ENCODE measurements at places on chromosomes 7 and 10.

GRCh38 chr10:102382871-102383270 lies 12.6 kb upstream of the NFKB2 start:
- H3K4me3 ChIP-seq: no peak overlapping the region
- peaks cover 10% of the 10 kb centered on the region for H3K4me1 ChIP-seq
- no peaks in the 10 kb centered on the region for H3K27me3 ChIP-seq
- DNase-seq: no peak

DNA sequence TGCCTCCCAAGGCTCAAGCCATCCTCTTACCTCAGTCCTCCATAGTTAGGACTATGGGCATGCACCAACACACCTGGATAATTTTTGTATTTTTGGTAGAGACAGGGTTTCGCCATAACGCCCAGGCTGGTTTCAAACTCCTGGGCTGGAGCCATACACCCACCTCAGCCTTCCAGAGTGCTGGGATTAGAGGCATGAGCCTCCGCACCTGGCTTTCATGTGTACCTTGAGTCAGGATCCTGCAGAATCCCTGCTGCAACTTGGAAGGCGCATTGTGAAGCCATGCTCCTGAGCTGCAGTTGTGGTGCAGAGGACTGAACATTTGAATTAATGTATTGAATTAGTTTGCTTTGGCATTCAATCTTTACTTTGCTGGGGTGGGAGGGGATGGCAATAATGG lies 29.4 kb upstream of the NMT2 start:
- H3K36me3 ChIP-seq: no peaks in the 10 kb centered on the region
- H3K4me3 ChIP-seq: no peak overlapping the region

DNA sequence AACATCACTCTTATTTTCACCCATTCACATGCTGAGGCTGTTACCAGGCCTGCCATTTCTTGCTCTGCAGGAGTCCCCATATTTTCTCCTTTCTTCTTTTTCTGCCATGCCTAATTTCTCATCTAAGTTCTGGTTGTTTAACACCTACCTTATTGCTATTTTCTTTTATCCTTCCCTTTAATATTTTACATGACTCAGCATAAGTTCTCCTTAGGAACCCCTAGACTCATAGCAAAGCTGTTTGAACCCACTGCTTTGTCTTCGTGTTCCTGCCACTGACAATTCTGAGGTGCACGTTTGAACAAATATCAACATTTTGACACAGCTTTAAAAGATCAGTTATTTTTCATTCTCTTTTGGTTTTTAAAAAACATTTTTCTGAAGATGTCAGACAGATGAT lies 98.2 kb downstream of the KIF20B start:
- no peaks in the 10 kb centered on the region for H3K36me3 ChIP-seq
- no peak overlapping the region for H3K4me3 ChIP-seq
- H3K27ac ChIP-seq: no peak overlapping the region
- no peak for DNase-seq

GRCh38 chr7:100895956-100896731 lies 456 bp upstream of the ACHE start:
- no peak overlapping the region for H3K27ac ChIP-seq
- no peak for DNase-seq

- no peak overlapping the region for H3K27ac ChIP-seq
- DNase-seq: no peak
- no peak overlapping the region for H3K4me3 ChIP-seq
- no peaks in the 10 kb centered on the region for H3K27me3 ChIP-seq
- H3K36me3 ChIP-seq: no peaks in the 10 kb centered on the region
- no peaks in the 10 kb centered on the region for H3K4me1 ChIP-seq
Measured at GRCh38 chr7:29463504-29464158, 100.0 kb upstream of the PRR15 start.

DNA sequence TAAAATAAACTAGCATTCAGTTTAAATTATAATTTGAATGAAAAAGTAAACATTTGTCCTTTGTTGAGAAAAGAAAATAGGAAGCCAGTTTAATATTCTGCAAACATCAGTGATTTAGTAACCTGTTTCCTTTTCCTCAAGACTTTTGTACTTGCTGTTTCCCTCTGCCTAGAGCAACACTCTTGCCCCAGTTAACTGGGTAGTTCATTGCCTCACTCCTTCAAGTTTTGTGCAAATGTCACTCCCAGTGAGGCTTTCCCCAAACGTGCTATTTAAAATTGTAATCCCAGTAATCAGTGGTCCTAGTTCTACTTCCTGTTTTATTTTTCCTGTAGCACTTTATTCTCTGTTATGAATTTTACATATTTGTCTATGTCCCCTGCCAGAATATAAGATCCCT lies 23.8 kb downstream of the DLD start:
- no peaks in the 10 kb centered on the region for H3K27me3 ChIP-seq
- H3K27ac ChIP-seq: no peak overlapping the region
- DNase-seq: no peak

- no peak overlapping the region for H3K4me3 ChIP-seq
- no peak for DNase-seq
- H3K27ac ChIP-seq: no peak overlapping the region
- no peaks in the 10 kb centered on the region for H3K27me3 ChIP-seq
- no peaks in the 10 kb centered on the region for H3K36me3 ChIP-seq
Measured at GRCh38 chr7:29296421-29296820, 101.8 kb downstream of the CHN2 start.

DNA sequence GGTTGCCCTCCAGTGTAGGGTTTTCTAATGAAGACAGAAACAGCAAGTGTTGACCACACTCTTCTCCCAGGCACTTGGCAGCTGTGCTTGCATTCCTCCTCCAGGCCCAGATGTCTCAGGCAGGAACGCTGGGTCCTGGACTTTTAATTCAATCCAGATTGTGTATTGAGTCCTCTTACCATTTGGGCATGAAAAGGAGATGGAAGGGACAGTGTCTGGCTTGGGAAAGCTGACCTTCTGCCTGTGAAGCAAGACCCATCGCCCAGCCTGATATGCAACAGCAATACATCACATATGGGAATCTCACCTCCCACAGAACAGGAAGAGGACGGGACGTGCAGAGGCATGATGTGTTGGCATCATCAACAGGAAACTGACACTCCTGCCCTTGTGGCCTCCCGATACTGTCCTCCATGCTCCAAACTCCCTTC lies 174.4 kb upstream of the LYZL2 start:
- H3K27ac ChIP-seq: no peak overlapping the region
- no peaks in the 10 kb centered on the region for H3K4me1 ChIP-seq
- peak; percentile 77 for DNase-seq

DNA sequence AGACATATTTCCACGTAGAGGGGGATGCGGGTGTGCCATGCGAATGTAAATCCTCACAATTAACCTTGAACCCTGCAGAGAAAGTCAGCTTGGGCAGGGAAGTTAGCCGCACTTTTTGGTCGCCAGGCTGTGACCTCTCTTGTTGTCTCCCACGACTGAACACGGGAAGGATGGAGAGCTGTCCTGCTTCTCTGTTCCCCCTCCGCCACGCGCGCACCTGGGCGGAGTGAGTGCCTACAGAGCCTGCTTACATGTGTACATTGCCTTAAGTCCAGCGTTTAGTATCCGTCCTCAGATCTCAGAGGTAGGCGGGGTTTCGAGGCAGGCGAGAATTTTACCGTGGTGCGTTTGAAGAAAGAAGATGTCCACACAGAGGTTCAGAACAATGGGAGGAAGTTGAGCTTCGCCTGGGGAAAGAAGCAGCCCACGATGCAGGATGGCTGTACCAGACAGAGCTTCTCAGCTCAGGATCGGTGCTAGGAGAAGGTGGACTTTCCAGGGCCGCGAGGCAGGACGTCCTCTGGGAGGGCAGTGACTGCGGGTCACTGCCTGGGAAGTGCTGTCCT lies 482 bp upstream of the ERCC6 start:
- H3K27me3 ChIP-seq: no peaks in the 10 kb centered on the region
- H3K27ac ChIP-seq: peak overlapping the region; percentile 65
- H3K36me3 ChIP-seq: no peaks in the 10 kb centered on the region
- peaks cover 12% of the 10 kb centered on the region for H3K4me1 ChIP-seq
- H3K4me3 ChIP-seq: peak overlapping the region; percentile 86
- peak; percentile 24 for DNase-seq

DNA sequence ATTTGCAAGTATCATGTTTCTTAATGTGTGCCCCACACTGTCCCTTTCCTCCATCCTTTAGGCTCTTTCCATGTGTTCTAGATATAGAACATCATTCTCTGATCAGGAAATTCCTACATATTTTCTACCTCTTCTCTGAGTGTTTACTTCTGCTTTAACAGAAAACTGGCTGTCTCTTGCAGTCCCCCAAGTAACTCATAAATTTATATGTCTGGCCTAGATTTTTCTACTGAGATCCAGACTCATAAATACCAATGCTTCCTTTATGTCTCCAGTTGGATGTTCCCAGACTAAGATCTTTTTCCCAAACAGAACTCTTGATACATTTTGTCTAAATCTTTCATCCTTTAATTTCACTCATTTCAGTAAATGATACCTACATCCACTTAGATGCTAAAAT lies 181.8 kb downstream of the CDK14 start:
- no peak overlapping the region for H3K27ac ChIP-seq
- no peaks in the 10 kb centered on the region for H3K36me3 ChIP-seq
- no peaks in the 10 kb centered on the region for H3K4me1 ChIP-seq
- no peak overlapping the region for H3K4me3 ChIP-seq
- DNase-seq: no peak

GRCh38 chr7:101126651-101127459 lies at the start of gene SERPINE1:
TSS of gene SERPINE1 (plus strand) at chr7:101127104. CDS start at chr7:101128394, 1,290 bp downstream.
- H3K36me3 ChIP-seq: no peaks in the 10 kb centered on the region
- no peak within 1 kb of the TSS for H3K4me3 ChIP-seq
- peak within 1 kb of the TSS; percentile 77 for H3K27ac ChIP-seq
- no peaks in the 10 kb centered on the region for H3K27me3 ChIP-seq
- peaks cover 19% of the 10 kb centered on the region for H3K4me1 ChIP-seq

DNA sequence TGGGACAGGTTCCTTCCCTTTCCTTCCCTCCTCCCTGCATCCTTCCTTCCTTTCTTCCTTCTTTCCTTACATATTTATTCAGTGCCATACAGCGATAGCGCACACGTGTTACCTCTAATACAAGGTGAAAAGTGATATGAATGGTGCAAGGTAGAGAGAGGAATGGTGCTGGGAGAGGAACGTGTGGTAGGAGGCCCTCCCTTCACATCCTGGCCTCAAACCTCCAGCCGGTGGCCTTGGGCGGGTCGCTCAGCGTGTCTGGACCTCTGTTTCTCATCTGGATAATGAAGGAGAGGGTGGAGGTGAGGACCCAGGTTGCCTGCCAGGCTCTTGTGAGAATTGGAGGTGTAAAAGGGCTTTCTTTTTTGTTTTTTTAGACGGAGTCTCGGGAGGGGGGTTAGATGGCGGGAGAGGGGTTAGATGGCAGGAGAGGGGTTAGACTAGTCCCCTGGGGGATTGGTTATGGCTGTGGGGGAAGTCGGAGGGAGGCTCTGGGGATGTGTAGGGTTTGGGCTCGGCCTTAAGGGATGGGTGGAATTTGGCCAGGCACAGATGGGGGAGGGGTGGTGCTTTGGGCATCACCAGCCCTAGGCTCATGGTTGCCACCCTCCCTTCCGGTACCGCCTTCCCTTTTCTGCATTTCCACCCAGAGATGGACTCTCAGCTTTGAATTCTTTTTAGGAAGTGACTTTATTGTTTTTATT lies 14.9 kb downstream of the CHST3 start:
- peak overlapping the region; percentile 38 for H3K27ac ChIP-seq
- no peaks in the 10 kb centered on the region for H3K27me3 ChIP-seq
- H3K4me3 ChIP-seq: no peak overlapping the region
- peaks cover 100% of the 10 kb centered on the region for H3K4me1 ChIP-seq
- no peaks in the 10 kb centered on the region for H3K36me3 ChIP-seq

DNA sequence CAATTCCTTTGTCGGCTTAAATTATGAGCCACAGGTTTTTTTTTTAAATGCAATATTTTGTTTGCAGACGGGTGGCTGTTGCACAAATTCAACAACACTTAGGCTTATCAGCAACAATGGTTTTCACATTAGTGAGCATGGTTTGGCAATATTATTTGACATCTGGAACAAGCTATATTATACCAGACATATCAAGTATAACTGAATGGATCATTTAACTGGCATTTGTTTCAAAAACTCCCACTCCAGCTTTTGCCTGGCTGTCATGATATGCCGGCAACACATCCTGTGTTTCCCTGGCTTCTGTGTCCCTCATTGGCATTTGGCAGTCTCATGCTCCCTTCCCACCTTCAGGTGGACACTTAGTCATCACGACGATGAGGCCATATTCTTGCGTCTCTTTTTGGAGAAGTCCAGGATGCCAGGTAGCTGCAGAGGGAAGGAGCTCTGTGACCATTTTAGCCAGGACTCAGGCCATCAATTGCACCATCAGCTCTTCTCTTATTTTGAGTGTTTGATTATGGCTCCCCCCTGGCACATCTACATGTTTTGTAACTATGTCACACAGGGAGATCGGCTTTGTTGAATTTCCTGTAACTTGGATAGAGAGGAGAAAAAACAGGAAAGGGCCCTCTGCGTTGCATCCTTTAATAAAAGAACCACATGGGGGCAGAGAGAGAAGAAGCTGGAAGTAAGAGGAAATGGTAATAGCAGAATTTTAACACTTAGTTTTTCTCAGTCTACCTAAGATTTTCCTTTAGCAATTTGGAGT lies 413.9 kb downstream of the LRMDA start:
- no peaks in the 10 kb centered on the region for H3K4me1 ChIP-seq
- H3K27ac ChIP-seq: no peak overlapping the region
- no peak overlapping the region for H3K4me3 ChIP-seq

- H3K4me3 ChIP-seq: no peak overlapping the region
- DNase-seq: no peak
- no peaks in the 10 kb centered on the region for H3K36me3 ChIP-seq
- no peak overlapping the region for H3K27ac ChIP-seq
Measured at GRCh38 chr10:32970910-32971309, 12.9 kb upstream of the ITGB1 start.

DNA sequence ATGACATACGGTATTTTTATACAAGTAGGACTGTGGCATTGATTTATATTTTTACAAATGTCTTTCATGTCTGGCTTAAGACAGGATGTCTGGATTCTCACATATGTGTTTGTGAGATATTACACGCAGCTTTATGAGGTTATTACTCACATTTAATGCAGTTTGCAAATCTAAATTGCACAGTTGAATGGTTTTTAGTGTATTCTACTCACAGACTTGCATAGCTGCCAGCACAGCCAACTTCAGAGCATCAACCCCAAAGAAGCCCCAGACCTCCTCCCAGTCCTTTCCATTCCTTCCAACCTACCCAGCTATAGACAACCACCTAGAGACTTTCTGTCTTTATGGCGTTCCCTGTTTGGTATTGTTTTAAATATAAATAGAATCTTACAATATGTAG lies 193.8 kb upstream of the SHH start:
- no peaks in the 10 kb centered on the region for H3K27me3 ChIP-seq
- no peaks in the 10 kb centered on the region for H3K36me3 ChIP-seq
- H3K27ac ChIP-seq: no peak overlapping the region
- DNase-seq: no peak
- no peak overlapping the region for H3K4me3 ChIP-seq

GRCh38 chr7:110693344-110693743 lies 397.6 kb upstream of the LRRN3 start:
- no peak overlapping the region for H3K4me3 ChIP-seq
- H3K27me3 ChIP-seq: no peaks in the 10 kb centered on the region
- no peak for DNase-seq
- no peak overlapping the region for H3K27ac ChIP-seq
- H3K4me1 ChIP-seq: no peaks in the 10 kb centered on the region
